SK-N-DZ (cell line): ENCODE measurements at places on chromosomes 16 and 17.
A peak's percentile ranks its signal among the peaks of the same experiment; 100 is the strongest.

DNA sequence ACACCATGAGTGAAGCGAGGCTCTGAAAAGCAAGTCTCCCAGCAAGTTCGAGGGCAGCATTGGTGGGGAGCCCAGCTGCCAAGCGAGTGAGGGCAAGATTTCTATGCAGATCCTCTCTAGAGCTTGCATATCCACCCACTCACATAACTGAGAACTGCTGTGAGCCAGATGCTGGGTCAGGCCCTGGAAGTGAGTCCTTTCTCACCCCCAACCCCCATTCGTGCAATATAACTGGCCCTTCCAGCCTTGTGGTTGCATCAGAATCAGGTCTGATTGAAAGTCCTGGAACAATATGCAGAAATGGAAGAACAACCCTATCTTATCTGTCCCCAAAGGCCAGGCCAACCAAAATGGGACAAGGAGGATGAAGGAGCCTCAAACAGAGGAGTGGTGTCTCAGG lies 146.6 kb downstream of the IRX5 start:
- DNase-seq, result no peak

DNA sequence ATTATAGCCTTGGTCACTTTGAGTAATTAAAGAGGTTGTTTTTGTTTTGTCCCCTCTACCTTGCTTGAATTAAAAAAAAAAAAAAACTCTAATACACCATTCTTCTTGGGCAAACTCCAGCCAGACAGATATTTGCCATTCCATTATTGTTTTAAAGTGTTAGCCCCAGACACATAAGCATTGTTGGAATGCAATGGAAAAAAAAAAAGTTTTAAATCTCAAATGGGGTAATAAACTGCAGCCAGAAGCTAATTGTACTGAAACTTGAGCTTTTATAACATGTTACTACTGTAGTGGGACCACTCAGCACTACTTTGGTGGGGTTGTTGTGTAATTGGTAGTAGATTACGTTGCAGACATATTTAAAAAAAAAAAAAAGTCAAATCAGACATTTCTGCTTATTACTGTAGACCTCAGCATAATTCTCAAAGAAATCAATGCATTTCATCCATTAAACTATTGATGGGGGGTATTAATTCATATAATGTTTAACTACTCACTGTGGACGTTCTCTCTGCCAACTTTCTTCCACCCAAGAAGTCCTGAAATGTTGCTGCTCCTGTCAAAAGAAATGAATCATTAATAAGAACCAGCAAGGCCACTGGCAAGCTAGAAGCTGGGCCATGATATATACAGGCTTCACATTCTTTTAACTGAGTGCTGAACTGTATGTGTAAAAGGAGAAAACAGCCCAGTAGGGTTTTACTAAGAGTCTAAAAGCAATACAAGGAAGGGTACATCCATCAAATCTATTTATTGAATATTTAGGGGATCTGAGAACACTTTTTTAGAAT lies 626.6 kb upstream of the SOX9 start:
- no peak for DNase-seq

GRCh38 chr17:2656283-2656682 lies 55.3 kb downstream of the CLUH start:
- no peak for DNase-seq

GRCh38 chr17:62653826-62654761 lies 26.6 kb downstream of the MRC2 start:
- peak; percentile 76 for DNase-seq

- DNase-seq, result no peak
Measured at GRCh38 chr16:83002351-83003334, 375.9 kb downstream of the CDH13 start.

DNA sequence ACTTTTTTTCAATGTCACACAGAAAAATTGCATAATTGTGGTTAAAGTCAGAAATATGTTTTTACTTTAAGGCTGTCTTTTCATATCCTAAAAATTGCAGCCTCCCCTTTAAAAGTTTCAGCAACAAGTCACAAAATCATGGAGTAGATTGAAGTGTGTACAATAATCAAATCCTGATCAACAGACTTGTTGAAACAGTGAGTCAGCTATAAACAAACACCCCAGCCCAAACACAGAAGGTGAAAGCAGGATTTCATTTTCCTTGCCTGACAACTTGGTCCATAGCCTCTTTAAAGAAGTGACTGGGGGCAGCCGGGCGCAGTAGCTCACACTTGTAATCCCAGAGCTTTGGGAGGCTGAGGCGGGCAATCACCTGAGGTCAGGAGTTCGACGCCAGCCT lies 59.9 kb downstream of the WNT3 start:
- no peak for DNase-seq

- DNase-seq, result peak; percentile 43
Measured at GRCh38 chr17:68431661-68432071, 25.6 kb downstream of the WIPI1 start.

GRCh38 chr17:10077561-10078299 lies 120.7 kb downstream of the GAS7 start:
- no peak for DNase-seq

DNA sequence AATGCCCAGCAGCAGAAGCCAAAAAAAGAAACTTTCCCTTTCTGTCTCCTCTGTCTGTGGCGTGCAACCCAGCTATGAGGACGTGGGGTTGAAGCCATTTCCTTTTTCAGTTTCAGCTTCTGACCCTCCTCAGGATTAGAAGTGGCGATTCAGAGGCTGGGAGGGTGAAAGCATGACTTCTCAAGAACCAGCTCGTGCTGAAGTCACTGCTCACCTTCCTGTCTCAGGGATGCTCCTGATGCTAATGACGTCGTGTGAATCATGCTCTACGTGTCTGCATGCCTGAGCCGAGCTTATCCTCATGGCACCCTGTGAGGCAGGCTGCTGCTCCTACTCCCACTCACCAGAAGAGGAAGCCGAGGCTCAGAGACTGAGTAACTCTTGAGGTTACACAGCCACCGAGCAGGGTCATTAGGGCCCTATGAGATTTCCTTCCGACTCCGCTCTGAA lies 5.7 kb upstream of the LPO start:
- DNase-seq, result no peak

DNA sequence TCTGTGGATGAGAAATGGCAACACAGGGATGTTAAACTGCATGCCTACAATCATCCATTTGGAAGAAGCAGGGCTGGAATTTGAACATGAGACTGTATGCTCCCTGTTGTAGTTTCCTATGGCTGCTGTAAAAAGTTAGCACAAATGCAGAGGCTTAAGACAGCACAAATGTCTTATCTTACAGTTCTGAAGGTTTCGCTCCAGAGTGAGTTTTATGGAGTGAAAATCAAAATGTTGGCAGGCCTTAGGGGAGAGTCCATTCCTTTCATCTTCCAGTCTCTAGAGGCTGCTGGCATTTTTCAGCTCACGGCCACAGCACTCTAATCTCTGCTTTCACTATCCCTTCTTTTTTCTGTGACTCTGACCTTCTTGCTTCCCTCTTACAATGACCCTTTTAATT lies 660.1 kb downstream of the WWOX start:
- no peak for DNase-seq

DNA sequence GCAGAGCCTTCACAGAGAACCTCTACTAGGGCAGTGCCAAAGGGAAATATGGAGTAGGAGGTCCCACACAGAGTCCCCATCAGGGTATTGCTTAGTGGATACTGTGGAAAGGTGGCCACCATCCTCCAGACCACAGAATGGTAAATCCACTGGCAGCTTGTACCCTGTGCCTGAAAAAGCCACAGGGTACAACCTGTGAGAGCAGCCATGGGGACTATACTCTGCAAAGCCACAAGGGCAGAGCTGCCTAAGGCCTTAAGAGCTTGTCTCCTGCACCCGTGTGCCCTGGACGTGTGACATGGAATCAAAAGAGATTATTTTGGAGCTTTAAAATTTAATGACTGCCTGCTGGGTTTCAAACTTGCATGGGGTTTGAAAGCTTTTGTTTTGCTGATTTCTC lies 118.0 kb upstream of the SEC14L1 start:
- DNase-seq, result no peak

- no peak for DNase-seq
Measured at GRCh38 chr16:86578611-86579267, 390 bp downstream of the FOXL1 start.

- no peak for DNase-seq
Measured at GRCh38 chr17:51152766-51153209, 571 bp upstream of the NME1 start.

DNA sequence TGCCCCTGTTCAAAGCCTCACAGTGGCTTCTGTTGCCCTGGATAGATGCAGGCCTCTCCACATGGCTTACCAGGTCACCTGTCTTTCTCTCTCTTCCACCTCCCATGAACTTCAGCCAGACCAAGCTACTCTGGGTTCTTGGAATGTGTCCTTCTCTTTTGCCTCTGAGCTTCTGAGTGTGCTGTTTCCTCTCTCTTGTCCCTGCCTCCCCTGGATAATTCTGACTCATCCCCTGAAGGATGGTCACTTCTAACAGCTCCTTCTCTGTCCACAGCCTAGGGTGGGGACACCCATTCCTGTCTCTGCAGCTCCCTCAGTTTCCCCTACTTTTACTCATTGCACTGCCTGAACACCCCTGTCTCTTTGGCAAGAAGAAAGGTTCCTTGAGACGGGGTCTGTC lies 2.9 kb downstream of the GUCY2D start:
- no peak for DNase-seq

- no peak for DNase-seq
Measured at GRCh38 chr16:85908444-85908843, 9.5 kb downstream of the IRF8 start.

DNA sequence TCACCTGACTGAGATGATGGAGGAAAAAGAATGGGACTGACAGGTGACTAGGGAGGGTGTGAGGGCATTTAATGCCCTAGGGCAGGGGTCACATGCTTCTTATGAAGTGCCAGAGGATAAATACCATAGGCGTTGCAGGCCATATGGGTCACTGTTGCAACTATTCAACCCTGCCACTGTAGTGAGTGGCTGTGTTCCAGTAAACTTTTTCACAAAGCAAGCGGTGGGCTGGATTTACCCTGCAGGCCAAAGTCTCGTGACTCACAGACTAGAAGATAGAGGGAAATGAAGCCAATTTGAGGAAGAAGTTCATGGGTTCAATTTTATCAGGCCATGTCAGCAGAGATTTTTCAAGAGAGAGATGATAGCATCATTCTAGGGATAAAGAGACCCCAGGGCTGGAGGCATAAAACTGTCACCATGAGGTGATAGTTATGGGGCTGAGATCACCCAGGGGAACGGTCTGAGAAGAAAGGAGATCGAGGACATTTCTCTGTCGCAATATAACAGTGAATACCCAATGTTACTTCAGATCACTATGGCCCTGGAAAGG lies 8.6 kb downstream of the ARHGAP17 start:
- DNase-seq, result peak; percentile 28

DNA sequence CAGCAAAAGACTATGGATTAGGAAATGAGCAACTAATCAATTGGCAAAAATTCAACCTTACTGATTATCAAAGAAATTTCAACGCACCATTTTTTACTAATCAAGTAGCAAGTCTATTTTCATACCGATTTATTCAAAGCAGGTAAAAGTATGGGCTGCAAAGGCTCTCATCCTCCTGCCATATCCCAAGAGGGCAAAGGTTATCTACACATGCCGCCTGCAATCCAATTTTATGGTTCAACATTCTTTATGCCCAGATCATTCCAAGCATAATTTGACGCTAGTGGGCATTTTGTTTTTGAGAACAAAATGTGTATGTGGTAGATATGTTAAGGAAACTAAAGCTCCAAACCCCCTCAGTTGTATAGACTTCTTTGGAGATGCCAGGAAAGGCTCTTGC lies 270.6 kb downstream of the MAF start:
- no peak for DNase-seq

GRCh38 chr16:47734081-47734857 lies 273.1 kb downstream of the PHKB start:
- DNase-seq, result no peak

DNA sequence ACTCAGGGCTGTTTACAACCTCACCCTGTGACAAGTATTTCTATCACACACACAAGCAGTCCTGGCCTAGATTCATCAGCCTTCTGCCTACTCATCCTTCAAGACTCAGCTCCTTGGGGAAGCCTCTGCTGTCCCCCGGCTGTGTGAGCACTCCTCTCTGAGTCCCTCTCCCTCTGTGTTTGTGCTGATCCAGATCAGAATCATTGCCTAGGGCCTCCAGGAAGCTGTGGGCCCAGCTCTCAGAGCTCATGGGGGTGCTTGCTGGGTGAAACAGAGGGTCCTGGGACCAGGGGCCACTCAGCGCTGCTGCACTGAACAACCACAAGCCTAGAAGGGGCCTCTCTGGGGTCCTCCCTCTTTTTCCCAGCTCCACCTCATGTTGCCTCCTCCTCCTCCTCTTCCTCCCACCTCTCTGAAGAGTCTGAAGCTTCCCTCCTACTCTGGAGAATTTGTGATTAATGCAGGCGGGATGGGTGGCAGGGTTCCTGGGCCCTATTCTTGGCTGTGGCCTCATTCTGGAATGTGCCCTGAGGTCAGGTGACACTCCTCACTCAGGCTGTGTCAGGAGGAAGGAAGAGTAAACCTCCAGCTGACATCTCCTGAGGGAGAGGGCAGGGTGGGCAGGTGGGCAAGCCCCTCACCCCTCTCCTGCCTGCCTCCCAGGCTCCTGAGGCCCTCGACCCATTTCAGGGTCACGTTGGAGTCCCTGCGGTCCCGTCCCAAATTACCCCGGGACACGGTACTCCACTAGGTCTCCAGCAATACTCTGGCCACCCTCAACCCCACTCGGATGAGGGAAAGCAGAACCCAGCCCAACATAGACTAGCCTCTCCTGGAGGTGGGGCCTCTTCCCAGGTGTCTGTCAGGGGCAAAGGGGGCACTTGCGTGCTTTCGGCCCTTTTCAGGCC lies 10.1 kb downstream of the WFIKKN2 start:
- no peak for DNase-seq

- DNase-seq, result no peak
Measured at GRCh38 chr17:69418535-69418934, 4.0 kb downstream of the MAP2K6 start.

DNA sequence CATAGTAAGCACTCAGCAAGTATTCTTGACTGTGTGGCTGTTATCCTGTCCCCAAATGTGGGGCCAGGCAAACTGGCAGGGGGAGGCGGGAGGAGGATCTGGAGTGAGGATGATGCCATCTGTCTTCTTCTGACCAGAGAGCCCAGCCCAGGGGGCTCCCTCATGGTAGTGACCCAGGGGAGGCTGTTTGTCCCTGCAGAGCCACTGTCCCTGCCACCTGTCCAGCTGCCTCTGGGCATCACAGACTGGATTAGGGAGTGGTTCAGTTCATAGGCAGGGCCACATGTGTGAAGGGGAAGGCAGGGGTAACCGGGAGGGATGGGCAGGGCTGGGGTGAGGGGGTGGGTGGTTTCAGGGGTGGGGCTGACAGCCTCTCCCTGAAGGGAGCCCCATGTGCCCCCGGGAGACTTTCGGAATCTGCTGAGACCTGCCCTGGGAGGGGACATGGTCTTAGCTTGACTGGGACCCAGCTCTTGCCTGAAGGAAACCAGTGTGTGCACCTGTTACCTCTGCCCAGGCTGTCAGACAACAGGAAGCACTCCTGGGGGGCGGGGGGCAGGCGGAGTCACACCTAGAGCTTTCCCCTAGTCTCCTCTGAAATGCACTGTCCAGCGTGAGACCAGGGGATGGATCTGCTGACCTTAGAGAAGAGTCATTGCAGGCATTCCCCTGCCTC lies 15.2 kb downstream of the ARHGAP23 start:
- no peak for DNase-seq

DNA sequence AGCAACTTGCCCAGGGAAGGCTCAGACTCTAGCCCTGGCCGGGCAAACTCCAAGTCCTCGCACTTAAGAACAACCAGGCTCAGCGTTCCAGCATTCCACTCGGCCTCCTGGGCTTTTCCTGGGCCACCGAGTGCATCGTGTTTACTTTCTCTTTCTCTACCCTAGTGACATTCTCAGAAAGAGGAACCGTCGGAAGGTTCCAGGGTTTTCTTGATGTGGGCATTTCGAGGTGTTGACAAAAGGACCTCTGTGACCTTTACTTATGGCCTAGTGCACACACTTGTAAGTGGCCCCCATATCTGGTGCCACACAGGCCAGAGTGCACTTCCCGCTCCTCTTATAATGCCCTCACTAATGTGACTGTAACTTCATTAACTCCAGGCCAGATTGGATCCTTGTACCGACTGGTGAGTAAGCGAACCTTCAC lies 3.1 kb upstream of the BANP start:
- no peak for DNase-seq
